ENCODE measurements at places on chromosomes 5 and 9.
A peak's percentile ranks its signal among the peaks of the same experiment; 100 is the strongest.

DNA sequence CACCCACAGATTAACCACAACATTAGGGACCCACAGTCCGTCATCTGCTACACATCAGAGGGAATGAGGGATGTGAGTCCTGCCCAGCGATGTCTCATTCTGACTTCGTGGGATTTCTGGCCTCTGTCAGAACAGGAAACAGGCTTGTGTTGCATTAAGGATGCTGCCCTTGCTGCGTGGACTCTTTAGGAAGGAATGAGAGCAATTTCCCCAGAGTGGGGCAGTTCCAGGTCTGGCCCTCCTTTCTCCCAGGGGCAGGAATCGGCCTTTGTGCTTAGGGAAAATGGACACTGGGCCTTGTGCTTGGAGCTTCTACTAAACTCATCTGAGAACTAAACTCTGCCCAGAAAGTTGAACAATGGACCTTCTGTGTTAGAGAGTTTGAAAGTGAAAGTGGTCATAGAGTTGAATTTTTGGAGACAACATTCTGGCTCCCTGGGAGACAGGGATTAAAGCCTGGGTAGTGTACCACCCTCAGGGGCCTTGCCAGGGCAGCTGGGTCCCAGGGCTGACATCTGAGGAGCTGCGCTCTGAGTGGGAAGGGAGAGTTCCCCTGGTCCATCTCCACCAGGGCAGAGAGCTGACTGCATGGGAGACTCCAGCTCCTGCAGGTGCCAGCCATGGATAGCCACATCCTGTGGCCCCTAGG lies 37.8 kb upstream of the S1PR3 start:
- DNase-seq, result no peak

- no peak for DNase-seq
These were observed 35.4 kb upstream of the MSH3 start for GRCh38 chr5:80619086-80619485.

DNA sequence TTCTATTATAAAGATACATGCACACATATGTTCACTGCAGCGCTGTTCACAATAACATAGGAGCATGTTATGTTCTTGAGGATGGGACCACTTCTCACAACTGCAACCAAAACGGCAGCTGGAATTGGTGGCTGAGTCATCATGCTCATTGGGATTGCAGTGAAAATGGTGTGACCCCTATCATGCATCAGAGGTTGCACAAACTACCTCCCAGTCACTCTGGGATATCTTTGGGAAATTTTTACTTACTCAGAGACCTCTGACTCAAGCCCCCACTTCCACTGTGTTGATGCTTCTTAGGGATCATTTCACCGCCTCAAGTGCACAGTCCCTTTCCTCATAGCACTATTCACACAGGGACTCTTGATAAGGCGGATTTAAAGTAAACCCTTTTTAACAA lies 474.1 kb downstream of the BNC2 start:
- no peak for DNase-seq

DNA sequence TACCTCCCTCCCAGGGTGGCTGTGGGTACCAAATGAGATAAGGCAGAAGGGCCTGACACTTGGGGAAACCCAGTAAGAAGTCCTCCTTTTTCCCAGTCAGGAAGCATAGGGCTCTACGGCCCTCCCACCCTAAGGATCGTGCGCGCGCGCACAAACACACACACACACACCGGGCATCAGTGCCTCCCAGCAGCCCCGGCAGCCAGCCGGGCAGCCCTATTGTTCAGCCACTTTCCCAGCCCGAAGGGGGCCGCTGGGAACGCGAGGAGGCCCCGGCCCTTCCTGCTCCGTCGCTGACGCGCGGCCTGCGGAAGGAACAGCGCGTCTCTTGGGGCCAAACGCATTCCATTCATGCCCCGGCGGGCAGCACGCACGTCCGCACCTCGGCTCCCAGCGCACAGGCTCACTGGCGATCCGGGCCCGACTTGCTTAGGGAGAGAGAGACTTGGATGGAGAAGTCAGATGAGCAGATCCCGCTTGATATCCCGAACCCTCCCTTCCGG lies 22.6 kb downstream of the DUSP1 start:
- DNase-seq, result no peak

DNA sequence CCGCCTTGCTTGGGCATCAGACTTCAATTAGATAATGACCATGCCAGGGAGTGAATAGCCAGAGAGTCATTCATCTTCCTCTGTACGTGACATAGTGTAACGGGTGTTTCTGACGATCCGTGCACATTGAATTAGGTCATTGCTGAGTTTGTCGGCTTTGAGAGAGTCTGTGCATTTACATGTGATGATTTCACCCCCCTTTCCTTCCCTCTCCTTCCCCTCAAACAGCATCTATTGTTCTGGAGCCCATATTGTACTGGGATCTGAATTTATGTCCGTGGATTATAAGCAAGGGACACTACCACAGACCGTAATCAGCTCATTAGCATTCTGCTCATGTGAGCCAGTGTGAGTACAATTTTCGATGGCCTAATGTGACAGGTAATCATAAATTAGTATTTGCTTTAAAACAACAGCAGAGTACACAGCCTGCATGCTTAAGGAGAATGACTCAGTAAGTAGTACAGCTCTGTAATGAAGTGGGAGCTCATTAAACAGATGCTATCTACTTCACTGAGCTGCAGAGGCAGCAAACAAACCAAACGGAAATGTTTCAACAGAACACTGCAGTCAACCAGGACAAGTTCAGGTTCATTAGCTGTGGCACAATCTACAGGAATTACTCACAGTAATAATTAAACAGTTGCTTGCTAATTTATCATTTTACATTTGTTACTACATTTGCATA lies 302.1 kb downstream of the CSNK1G3 start:
- peak; percentile 65 for DNase-seq

DNA sequence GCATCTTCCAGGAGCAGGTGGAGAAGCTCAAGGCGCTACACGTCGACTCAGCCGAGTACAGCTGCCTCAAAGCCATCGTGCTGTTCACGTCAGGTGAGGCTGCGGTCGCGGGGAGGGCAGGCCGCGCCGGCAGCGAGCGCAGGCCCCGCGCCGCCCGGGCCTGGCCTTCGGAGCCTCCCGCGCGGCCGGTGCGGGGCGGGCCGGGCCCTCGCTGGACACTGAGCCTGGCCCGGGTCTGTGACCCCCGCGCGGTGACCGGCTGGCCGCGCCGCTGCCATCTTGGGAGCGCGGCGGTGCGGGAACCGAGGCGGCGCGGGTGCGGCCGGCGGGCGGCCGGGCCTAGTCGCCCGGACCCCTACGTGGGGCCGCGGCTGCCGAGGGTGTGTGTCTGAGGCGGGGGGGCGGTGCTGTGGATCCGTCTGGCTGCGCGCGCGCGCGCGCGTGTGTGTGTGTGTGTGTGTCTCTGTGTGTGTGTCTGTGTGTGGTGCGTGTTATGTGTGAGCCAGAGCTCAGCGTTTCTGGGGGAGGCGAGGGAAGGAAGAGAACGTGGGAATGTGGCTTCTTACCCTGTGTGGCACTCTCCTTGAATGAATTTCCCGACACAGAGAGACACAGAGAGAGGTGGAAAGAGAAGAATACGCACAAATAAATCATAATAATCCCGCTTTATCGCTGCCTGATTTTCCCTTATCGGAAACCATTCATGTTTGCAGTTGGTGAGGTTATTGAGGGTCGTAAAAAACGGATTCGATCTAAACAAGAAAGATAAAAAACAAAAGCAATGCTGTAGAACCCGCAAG lies 5.5 kb downstream of the NR2F1 start:
- DNase-seq, result no peak
